ENCODE measurements at places on chromosomes 6 and 20.
A peak's percentile ranks its signal among the peaks of the same experiment; 100 is the strongest.

- DNase-seq, result no peak
These were observed 48.1 kb upstream of the MDGA1 start for GRCh38 chr6:37745748-37746147.

DNA sequence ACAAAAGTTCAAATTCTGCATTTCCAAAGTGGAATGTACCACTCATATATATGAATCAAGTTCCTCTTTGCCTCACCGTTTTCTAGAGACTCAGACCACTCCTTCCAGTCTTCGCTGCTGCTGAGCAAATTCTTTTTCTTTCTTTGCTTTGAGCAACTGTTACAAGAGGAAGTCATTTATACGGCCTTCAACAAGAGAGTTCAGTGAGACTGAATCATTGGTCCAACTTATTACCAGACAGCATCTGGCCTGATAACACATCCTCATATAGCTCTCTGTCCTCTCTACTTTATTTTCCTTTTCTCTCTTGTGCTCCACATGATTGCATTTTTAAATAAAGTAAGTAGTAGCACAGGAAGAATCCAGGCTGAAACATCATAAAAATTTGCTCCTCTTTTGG lies 652.7 kb downstream of the PHF3 start:
- DNase-seq, result no peak

DNA sequence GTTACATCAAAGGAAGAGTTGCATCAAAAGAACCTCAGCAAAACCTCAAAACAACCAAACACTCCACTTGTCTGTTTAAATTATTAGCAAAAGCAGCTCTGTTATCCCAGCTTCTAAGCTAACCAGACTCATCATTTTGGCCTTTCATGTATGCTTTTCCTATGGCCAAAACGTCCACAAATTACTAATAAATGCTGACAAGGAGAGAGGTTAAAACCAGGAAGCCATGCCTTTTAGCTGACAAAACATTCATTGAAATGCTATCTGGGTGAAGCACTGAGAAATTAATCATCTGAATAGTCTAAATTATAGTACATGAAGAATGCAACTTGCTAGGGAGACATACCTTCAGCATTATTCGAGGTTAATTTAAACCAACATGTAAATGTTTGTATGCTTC lies 80.6 kb downstream of the LAMA2 start:
- peak; percentile 21 for DNase-seq

- DNase-seq, result peak; percentile 36
These were observed 3.0 kb downstream of the CDH4 start for GRCh38 chr20:61254881-61255626.

GRCh38 chr6:35278708-35279107 lies 18.9 kb upstream of the DEF6 start:
- no peak for DNase-seq

- no peak for DNase-seq
These were observed 380.3 kb downstream of the DHX35 start for GRCh38 chr20:39342463-39342862.

- peak; percentile 7 for DNase-seq
These were observed 161.1 kb downstream of the DLL1 start for GRCh38 chr6:170129691-170130171.

Measured in iris pigment epithelial cell (primary cell).